ENCODE measurements at places on chromosomes 13 and 19.

GRCh38 chr13:40333226-40333625 is 333.2 kb downstream of the FOXO1 start:
- DNase-seq, result no peak

DNA sequence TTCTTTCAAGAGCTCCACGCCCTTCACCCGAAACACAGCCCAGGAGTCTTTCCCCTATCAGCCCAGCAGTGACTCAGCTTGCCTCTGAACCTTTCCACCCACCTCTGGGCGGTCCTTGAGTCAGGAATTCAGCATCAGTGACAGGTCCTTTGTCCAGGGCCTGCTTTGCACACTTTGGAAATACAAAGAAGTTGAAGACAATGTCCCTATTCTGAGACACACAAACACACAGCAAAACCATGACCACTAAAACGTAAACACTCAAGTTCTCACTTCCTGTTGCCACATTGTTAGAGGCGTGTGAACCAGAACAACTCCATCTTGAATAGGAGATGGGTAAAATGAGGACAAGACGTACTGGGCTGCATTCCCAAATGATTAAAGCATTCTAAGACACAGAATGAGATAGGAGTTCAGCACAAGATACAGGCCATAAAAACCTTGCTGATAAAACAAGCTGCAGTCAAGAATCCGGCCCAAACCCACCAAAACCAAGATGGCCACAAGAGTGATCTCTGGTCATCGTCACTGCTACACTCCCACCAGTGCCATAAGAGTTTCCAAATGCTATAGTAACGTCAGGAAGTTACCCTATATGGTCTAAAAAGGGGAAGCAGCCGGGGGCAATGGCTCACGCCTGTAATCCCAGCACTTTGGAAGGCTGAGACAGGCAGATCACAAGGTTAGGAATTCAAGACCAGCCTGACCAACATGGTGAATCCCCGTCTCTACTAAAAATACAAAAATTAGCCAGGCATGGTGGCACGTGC is 49.2 kb upstream of the ATP12A start:
- DNase-seq, result no peak

DNA sequence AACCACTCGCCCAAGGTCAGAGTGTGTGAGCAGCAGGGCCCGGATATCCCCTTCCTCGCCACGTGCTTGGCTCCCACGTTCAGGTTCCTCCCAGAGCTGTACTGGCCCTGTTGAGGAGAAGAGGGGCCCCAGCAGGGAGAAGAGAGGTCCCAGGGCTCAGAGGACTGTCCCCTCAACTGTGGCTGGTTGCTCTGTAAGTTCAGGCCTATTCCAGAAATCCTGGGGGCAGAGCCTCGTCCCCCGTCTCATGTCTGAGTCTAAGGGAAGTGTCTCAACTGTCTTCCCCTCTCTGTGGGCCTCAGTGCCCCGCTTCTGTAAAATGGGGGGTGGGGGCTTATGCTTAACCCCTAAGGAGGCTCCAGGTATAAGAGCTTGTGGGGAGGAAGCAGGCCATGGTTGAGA is 3.9 kb downstream of the PPP5C start:
- no peak for DNase-seq

GRCh38 chr19:13058951-13059660 is 43.6 kb downstream of the LYL1 start:
- no peak for DNase-seq

DNA sequence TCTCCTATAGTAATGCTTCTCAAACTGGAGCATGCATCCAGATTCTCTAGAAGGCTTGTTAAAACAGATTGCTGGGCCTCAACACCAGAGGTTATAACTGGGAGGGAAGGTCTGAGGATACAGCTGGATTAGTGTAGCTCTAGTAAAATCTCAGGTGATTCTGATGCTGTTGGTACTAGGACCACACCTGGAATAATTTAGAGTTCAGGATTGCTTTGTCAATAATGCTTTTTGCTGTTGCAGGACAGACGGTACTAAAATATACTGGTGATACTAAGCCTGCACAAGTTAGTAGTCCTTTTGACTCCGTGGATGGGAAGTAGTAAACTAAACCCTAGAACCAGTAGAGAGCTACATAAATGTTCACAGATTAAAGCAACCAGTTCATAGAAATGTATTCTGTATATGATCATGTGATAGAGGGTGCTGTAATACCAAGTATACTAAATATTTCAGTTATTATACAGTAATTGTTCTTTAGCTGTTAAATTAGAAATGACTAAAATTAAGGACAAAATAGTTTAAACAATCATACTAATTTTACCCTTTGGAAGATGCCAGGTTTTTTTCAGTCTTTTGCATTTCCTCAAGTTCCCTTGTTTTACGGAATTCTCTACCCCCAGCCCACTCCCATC is 258.2 kb upstream of the STARD13 start:
- peak; percentile 59 for DNase-seq

DNA sequence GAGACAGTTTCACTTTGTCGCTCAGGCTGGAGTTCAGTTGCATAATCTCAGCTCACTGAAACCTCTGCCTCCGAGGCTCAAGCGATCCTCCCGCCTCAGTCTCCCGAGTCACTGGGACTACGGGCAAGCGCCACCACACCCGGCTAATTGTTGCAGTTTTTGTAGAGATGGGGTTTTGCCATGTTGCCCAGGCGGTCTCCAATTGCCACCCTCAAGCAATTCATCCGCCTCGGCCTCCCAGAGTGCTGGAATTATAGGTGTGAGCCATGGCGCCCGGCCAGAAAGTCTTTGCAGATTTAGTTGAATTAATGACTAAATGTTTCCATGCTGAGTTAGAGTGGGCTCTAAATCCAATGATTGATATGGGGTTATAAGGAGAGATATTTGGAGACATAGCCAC is 4.5 kb upstream of the CADM4 start:
- no peak for DNase-seq

- no peak for DNase-seq
Measured at GRCh38 chr13:111905609-111905945, 161.4 kb upstream of the SOX1 start.

GRCh38 chr13:27177852-27178251 is 6.2 kb upstream of the USP12 start:
- no peak for DNase-seq

DNA sequence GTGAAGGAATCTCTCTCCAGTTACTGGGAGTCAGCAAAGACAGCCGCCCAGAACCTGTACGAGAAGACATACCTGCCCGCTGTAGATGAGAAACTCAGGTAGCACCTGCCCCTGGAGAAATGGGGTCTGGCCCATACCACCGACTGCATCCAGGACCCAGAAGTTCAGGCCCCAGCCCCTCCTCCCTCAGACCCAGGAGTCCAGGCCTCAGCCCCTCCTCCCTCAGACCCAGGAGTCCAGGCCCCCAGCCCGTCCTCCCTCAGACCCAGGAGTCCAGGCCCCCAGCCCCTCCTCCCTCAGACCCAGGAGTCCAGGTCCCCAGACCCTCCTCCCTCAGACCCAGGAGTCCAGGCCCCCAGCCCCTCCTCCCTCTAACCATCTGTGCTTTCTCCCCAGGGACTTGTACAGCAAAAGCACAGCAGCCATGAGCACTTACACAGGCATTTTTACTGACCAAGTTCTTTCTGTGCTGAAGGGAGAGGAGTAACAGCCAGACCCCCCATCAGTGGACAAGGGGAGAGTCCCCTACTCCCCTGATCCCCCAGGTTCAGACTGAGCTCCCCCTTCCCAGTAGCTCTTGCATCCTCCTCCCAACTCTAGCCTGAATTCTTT is 3.0 kb downstream of the APOC2 start:
- no peak for DNase-seq

DNA sequence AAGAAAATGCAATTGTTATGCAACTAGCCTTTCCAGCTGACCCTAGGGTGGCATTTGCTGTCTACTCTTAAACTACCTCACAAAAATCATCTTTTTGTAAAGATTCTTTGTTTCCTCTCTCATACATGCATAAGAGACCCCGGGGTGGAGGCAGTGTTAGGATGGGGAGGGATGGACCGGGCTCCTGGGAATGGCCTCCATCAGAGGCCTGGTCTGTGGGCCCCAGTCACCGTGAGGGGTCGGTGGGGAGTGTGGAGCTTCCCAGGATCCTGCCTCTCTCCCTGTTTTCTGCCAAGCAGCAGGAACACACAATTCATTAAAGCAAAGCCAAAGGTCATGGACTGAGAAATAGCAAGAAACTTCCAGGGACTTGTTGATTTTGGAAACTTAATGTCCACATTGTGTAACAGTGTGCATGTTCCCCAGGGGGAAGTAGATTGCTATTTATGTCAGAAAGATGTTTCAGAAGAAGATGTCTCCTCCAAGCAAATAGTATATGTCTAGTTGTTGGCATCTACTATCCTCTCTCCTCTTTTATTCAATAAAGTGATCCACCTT is 241.4 kb downstream of the ENOX1 start:
- peak; percentile 31 for DNase-seq

DNA sequence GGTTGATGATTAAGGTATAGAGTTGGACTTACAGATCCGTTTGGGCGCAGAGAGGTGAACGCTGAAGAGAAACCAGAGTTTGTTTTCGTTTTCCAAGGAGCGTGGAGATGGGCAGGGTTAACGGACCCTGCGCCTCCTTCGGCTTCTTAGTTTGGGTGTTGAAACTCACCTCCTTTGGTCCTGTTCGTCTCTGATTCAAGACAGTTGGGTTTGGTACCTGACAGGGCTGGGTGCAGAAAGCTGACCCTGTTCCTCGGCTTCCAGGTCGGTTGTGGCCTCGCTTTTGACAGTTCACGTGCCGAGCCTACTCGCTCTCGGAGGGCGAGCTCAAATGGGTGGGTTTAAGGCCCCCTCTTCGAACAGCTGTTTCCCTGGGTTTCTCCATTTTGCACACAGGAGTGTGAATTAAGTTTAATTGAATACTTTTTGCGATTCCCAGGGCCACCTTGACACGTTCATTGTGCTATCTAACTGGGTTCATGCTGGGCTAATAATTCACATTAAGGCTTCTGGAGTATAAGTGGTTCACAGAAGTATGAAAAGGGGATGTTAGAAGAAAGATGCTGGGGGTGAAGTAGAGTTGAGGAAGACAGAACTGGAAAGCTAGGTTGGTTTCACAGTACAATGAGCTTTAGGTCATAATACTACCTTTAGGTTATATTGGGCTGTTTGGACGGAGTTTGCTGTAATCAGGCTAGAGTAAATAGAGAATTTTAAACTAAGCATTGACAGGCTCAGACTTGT is 638 bp downstream of the USPL1 start:
- DNase-seq, result peak; percentile 56

DNA sequence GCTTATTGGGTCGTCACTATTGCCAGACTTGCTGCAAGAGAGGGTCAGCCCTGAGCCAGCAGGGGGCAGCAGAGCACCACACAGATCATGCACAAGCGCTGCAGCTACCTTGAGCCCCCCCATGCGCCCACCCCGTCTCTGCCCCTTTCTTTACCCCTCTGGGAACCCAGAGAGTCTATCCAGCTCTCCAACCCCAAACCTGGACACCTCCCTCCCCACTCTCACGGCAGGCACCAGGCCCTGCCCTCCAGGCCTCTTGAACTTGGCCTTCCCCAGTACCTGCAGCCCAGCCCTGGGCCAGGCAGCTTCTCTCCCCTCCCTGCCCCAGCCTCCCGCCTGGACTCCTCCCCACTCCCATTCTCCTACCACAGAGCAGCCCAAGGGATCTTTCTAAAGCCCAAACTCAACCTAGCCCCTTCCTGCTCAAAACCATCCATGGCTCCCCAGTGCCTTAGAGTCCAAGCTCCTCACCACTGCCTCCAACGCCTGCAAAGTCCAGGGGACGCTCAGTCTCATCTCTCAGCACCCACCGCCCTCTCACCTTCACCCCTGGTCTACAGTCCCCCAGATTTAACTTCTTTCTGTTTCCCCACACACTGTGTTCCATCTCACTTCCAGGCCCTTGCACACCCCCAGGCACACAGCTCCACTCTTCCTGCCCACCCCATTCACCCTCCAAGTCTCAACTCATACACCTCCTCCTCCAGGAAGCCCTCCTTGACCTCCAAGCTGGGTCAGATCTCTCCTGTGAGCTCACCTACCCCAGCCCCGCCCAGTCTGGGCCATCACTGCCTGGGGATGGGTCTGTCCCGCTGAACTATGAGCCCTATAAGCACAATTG is 9.4 kb upstream of the CEACAM16 start:
- peak; percentile 46 for DNase-seq

GRCh38 chr13:48901781-48902180 is 73.9 kb upstream of the FNDC3A start:
- no peak for DNase-seq

GRCh38 chr13:48304143-48304876 is 759 bp downstream of the RB1 start:
- DNase-seq, result peak; percentile 59

GRCh38 chr19:40718774-40719391 is 2.0 kb downstream of the ITPKC start:
- no peak for DNase-seq

GRCh38 chr19:480016-480855 is 16.1 kb upstream of the MADCAM1 start:
- peak; percentile 40 for DNase-seq

DNA sequence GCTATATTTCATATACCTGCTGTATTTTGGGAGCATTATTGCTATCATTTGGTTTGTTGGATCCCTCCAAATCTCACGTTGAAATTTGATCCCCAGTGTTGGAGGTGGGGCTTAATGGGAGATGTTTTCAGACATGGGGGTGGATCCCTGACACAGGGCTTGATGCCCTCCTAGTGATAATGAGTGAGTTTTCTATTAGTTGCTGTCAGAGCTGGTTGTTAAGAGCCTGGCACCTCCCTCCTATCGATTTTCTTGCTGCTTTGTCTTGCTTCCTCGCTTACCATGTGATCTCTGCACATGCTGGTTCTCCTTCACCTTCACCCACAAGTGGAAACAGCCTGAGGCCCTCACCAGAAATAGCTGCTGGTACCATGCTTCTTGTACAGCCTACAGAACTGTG is 259.9 kb upstream of the STARD13 start:
- no peak for DNase-seq

- no peak for DNase-seq
Measured at GRCh38 chr13:90652036-90652435, 695.5 kb upstream of the MIR17HG start.

GRCh38 chr13:42715909-42716308 is 65.5 kb upstream of the FAM216B start:
- DNase-seq, result no peak

DNA sequence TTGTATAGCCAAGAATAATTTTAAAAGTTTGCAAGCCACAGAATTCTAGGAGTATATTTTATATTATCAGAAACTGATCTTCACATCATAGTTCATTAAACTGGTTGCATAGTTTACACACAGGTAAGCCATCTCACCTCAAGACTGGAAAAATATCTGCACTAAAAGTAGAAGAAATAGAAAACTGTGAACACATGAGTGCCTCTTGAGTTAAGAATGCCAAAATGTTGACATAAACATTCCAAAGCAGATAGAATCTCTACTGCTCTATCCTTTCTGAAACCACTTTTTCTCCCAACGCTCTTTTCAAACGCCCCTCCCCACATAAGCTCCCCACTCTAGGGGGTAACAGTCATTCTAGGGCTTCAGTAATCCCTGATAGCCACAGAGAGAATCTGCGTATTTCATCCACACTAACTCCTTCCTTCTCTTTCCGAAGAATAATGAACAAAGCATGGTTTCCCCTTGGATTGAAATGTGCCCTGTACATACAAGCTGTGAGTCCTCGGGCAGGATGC is 201.5 kb downstream of the IRS2 start:
- no peak for DNase-seq

- no peak for DNase-seq
Measured at GRCh38 chr19:13190781-13191540, 40.8 kb downstream of the IER2 start.

GRCh38 chr13:112888238-112889111 is 80.5 kb upstream of the MCF2L start:
- no peak for DNase-seq

- no peak for DNase-seq
Measured at GRCh38 chr19:38736413-38737280, 7.6 kb downstream of the CAPN12 start.

Measured in skin of body (tissue), 3 donors.